ENCODE measurements at places on chromosomes 5 and 9. TPM values are rescaled to one million over a fixed set of nuclear protein-coding genes. Genes with fewer than 3 reads are reported as not detected.

Gene PCDHA9
- total RNA-seq = 1.7 TPM

Gene GFPT2
- 80.0 TPM for total RNA-seq

Gene EHMT1
- total RNA-seq = 88.6 TPM

Gene TMEFF1
- 9.1 TPM for total RNA-seq

Gene IL9
- not detected for total RNA-seq

Gene KLF4
- 113 TPM for total RNA-seq

Gene SURF2
- total RNA-seq = 15.4 TPM

Gene KLF9
- total RNA-seq = 85.3 TPM

Gene SETX
- 54.4 TPM for total RNA-seq

Gene CD72
- total RNA-seq = 0.91 TPM

Gene PCDHB4
- total RNA-seq = 4.1 TPM

Gene RASGRF2
- total RNA-seq = 0.05 TPM

Gene SVEP1
- total RNA-seq = 2.8 TPM

Gene UTP15
- total RNA-seq = 16.7 TPM

Gene F2R
- total RNA-seq = 113 TPM

Gene THOC3
- total RNA-seq = 34.6 TPM

Gene SHROOM1
- total RNA-seq = 3.2 TPM

Gene TLX3
- total RNA-seq = not detected

Gene EGFLAM
- total RNA-seq = not detected

Gene RPS14
- 1,798 TPM for total RNA-seq

Gene CDX1
- 1.0 TPM for total RNA-seq

Gene FGFR4
- total RNA-seq = 1.7 TPM

Gene CDC20B
- not detected for total RNA-seq

Gene TMEM161B
- 11.9 TPM for total RNA-seq

Gene PCDHA10
- 6.1 TPM for total RNA-seq
